Umbilical cord (tissue), 2 donors: ENCODE measurements at places on chromosomes 6 and 20. TPM values are rescaled to one million over a fixed set of nuclear protein-coding genes. Genes with fewer than 3 reads are reported as not detected.

DNA sequence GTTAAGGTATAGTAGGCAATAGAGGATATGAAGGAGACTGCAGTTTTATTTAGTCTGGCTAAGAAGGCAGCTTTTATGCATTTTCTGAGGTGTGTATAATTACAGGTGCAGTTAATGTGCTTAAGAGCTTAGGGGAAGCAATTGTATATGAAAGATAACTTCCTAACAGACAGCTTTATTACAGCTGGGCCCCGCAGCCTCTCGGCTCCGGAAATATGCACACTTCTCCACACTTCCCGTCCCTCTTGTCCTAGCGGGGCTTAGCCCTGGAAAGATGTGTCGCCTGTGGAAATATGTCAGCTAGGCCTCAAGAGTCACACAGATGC, 178.4 kb upstream of the ARID1B start:
- DNase-seq = no peak

SPATS1 gene
- not detected for total RNA-seq

DNA sequence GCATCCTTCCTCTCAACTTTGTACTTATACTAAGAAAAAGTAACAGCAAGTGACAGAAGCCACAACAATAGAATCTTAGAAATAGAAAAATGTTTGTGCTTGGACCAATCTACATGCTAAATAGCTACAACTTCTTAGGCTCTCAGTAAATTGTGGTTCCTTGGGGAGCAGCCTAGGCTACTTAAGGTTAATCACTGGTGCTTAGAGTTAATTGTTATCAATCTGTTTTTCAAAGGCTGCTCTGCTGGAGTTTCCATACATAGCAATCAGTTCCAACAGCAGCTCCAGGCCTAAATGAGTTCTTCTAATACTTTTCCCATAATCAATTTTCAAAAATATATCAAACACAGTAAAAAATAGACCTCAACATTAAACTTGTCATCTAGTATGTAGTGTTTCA, 571.4 kb downstream of the EPHA7 start:
- no peak for DNase-seq

GRCh38 chr20:10919396-10920140, 245.8 kb upstream of the JAG1 start:
- no peak for DNase-seq

C6orf118 gene
- 1.9 TPM for total RNA-seq

SH3BGRL2 gene
- 12.8 TPM for total RNA-seq

GLP1R gene
- 2.6 TPM for total RNA-seq

CST1 gene
- total RNA-seq = not detected

DNA sequence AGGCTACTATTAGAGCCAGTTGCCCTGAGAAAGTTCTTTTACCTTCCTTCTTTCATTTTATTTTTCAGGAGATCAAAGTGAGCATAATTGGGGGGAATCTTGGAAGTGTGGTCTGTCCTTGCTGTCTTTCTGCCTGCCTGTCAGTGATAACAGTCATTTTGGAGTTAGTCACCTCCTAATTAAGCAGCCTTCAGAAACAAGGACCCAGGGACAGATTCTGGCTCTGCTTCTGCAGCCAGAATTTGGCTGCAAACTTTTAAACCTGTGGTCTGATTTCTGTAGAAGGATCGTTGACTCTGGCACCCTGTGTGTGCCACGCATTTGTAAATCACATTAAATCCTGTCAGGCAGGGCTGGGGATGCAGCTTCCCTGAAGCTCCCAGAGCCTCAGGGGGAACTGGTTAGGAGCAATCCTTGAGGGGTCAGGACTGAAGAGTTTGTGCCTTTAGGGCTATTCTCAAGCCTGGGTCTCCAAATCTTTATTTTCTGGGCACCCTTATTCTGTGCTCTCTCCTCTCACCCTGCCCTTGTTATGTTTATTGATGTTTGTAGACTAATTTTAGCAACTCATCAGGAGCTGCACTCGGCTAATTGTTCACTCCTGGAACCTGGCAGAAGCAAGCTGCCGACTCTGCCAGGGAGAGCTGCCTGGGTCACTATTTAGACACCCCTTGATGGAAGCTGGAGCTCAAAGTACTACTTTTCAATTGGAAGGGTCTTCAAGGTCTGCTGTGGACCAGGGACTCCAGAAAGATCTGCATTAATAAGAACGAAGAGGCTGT, 6.8 kb downstream of the NOX3 start:
- DNase-seq = no peak

DNA sequence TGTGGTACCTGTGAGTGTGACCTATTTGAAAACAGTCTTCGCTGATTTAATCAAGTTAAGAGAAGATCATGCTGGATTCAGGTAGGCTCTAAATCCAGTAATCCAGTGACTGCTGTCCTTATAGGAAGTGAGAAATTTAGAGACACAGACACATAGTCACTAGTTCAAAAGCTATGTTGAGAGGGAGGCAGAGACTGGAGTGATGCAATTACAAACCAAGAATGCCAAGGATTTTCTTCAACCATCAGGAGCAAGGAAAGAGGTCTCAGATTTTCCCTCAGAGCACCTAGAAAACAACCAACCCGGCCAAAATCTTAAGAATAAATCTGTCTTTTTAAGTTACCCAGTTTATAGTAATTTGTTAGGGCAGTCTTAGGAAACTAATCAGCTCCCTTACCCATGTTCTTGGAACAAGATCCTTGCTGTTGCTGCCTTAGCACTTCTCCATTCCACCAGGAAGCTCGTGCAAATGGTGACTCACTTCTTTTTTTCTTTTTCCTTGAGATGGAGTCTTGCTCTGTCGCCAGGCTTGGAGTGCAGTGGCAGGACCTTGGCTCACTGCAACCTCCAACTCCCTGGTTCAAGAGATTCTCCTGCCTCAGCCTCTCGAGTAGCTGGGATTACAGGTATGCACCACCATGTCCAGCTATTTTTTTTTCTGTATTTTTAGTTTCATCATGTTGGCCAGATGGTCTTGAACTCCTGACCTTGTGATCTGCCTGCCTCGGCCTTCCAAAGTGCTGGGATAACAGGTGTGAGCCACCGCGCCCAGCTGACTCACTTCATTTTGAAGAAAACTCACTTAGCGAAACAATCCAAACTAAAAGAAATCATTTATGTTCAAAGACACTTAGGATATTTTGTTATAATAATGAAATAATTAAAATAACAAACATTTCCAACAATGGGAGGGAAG, 34.4 kb upstream of the ZNF184 start:
- no peak for DNase-seq

- no peak for DNase-seq
Measured at GRCh38 chr6:122818866-122819265, 29.8 kb downstream of the SMPDL3A start.

MLIP gene
- 2.9 TPM for total RNA-seq

DNA sequence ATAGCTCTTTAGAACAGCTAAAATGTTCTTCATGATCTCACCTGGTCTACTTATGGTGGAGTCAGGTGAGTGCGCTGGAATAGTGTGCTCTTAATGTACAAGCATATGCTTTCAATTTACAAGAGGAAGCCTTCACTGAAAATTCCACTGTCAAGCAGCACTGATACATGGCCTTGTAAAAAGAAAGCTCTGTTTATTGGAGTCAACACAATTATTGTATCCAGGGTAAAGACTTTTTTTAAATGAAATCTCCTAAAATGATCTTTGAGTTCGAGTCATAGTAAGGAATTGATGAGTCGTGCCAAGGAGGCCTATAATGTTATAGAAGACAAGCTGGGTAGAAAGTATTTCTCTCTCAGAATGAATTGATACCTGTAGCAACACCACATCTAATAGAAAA, 41.6 kb upstream of the CARMIL1 start:
- DNase-seq = peak; percentile 52

DNA sequence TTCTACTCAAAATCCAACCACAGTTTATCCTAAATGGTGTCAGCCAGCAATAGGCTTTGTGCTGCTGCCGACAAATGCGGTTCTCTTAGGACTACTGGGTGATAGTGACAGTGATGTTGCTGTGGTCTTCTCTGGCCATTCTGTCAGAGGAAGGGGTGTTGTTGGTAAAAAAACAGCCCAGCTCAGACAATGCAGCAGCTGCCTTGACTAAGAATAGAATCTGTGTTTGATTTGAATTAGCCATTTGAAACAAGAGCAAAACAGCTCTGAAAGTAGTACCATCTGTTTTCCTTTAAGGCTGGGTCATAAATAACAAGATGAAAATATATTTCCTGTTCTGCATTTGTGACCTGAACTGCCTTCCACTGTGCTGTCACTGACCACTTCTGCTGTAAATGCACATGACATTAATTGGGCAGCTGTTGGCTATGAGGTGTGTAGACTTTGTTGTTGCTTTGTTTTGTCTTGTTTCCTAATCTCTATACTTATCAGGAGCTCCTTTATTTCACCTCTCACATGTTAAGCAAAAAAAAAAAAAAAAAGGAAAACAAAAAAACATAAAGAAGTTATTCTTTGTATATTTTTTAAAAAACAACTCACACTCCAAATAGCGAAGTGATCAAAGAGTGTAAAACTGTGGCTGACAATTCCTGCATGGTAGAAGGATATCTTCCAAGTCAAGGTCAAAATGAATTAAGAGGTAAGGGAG, 497.8 kb upstream of the ARID1B start:
- DNase-seq = peak; percentile 23

DNA sequence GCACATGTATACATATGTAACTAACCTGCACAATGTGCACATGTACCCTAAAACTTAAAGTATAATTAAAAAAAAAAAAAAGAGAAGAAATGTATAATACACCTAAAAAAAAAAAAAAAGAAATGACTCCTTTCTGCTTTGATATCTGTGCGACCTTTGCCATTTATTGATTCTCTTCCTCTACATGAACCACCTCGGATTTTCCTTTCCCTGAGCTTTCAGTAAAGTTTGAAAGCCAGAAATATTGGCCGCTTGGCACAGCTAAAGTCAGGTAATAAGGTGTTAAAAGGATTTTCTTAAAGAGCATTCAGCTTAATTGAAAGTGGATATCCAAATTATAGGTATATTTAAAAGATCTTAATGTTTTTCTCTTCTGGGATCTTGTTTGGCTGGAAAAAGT, 12.6 kb upstream of the ASCC3 start:
- DNase-seq = no peak

- no peak for DNase-seq
Measured at GRCh38 chr6:34922177-34922663, 33.2 kb downstream of the ANKS1A start.

GCNT2 gene
- total RNA-seq = 6.0 TPM

GRCh38 chr6:34676140-34676539, 20.4 kb downstream of the ILRUN start:
- DNase-seq = no peak

- no peak for DNase-seq
Measured at GRCh38 chr6:139970591-139970991, 596.1 kb upstream of the CITED2 start.

- DNase-seq = no peak
Measured at GRCh38 chr6:36384095-36384494, 3.4 kb downstream of the ETV7 start.

CCN2 gene
- total RNA-seq = 376 TPM

GRCh38 chr6:97726378-97726777, 443.4 kb upstream of the MMS22L start:
- DNase-seq = peak; percentile 49

- DNase-seq = no peak
Measured at GRCh38 chr6:64792534-64792933, 914.5 kb downstream of the EYS start.

ZNF322 gene
- 22.9 TPM for total RNA-seq

DNA sequence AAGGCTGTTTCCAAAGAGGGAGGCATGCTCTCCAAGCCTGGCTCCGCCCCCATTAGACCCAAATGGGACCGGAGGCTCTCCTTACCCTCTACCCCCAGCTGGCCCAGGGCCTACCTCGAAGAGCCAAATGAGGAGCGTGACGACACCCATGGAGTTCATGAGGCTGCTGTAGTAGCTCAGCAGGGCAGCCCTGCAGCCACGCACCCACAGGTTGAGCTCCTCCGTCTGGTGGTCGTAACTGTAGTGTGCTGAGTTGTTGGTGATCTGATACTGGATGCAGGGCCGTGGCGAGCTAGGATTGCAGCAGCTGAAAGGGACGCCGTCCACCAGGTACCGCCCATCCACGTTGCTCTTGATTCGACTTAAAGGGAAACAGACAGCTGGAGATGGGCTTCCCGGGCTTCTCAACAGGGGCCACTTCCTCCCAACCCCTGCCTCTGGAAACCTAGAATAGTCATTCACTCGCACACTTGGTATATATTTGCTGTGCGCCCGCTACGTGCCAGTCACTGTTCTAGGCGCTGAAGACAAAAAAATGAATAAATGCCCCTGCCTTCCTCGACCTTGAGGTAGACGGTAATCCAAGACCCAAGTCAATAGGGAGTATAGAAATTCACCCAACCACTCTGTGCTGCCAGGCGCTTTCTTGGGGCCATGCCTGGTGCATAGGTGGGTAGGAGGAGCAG, 18.0 kb downstream of the PRPH2 start:
- DNase-seq = peak; percentile 88

- DNase-seq = no peak
Measured at GRCh38 chr6:129340983-129341382, 369.0 kb downstream of the ARHGAP18 start.

KHDC1 gene
- total RNA-seq = 8.9 TPM

PPT2 gene
- total RNA-seq = 9.6 TPM

SPTLC3 gene
- 7.9 TPM for total RNA-seq

GRCh38 chr6:141700819-141701218, 431.9 kb upstream of the GJE1 start:
- DNase-seq = peak; percentile 48

DNA sequence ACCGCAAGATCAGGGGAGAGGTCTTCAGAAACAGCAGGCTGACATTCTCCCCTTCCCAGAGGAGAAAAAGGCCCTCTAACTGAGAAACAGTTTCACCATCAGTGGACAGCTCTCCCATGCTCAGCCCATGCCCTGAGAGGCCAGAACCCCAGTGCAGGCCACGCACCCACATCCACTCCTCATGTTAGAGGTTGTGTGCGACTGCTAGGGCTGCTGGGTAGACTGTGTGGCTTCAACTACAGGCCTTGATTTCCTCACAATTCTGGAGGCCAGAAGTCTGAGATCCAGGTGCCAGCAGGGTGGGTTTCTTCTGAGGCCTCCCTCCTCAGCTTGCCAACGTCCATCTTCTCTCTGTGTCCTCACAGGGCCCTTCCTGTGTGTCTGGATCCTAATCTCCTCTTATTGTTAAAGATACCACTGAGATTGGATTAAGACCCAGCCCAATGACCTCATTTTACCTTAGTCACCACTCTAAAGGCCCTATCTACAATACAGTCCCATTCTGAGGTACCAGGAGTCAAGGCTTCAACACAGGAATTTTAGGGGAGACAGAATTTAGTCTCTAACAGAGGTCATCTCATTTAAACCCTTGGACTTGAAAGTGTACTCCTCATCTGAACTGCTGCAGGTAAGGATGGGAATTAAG, 67.7 kb upstream of the CD93 start:
- no peak for DNase-seq

- peak; percentile 95 for DNase-seq
Measured at GRCh38 chr6:57177545-57178265, 5.6 kb downstream of the BAG2 start.
